ENCODE measurements at places on chromosomes 6 and 20.

DNA sequence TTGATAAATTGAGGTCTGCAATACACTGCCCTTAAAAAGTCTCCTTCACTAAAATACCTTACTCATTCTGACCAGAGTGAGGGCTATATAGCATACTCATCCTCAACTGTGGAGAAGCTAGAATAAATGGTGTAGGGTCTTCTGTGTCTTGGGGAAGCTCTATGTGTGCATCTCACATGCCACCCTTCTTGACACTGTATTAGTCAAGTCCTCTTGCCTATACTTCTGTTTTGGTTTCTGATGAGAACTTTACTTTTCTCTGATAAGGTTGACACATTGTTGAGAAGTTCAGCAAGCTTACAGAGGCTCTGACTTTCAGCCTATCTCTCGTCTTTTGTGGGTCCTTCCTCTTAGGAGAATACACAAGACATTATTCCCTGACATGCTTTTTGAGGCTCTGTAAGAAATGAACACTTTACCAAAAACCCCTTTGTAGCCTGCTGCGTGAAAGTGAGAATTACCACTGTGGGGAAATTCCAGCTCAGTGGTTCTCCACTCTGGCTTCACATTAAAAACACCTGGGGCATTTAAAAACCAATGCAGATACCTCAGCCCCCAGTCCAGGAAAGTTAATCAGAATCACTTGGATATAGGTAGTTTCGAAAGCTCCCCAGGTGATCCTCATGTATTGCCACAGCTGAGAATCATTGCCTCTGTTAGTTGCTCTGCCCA is 372.1 kb upstream of the HS3ST5 start:
- DNase-seq = no peak

DNA sequence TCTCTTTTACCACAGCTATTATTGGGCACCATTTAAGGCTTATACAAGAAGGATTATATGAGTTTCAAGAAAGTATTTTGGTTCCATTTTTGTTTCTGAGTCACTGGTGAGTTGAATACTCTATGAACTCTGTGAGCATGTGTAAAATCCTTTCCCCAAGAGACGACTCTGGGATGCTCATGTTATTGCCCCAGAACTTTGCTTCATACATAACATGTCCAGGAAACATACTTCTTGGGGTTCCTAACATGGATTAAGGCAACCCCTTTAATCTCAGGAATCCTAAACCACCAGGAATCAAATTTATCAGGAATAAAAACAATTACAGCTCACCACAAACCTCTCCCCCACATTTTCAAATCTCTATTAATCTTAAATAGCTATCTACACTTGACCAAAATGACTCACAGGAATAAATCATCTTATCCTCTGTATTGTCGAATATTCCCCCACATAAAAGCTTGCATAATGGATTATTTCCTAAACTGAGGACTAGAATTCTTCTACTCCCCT is 117.5 kb upstream of the COL21A1 start:
- DNase-seq = peak; percentile 67

DNA sequence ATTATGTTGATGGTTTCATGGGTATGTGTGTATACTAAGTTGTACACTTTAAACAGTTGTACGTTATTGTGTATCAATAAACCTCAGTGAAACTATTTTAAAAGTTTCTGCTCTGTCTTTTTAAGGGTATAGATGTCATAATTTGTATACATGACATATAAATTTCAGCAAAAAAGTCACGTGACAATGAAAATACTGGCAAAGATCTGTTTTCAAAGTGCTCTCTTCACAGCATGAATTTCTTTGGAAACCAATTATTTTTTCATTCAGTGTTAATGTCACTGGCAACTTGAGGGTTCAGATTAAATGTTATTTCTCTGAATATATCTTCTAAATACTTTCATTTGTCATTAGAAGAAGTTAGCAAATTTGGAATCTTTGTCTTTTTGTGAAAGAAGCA is 91.7 kb upstream of the C6orf118 start:
- no peak for DNase-seq

GRCh38 chr20:60966031-60966430 is 286.0 kb upstream of the CDH4 start:
- no peak for DNase-seq

DNA sequence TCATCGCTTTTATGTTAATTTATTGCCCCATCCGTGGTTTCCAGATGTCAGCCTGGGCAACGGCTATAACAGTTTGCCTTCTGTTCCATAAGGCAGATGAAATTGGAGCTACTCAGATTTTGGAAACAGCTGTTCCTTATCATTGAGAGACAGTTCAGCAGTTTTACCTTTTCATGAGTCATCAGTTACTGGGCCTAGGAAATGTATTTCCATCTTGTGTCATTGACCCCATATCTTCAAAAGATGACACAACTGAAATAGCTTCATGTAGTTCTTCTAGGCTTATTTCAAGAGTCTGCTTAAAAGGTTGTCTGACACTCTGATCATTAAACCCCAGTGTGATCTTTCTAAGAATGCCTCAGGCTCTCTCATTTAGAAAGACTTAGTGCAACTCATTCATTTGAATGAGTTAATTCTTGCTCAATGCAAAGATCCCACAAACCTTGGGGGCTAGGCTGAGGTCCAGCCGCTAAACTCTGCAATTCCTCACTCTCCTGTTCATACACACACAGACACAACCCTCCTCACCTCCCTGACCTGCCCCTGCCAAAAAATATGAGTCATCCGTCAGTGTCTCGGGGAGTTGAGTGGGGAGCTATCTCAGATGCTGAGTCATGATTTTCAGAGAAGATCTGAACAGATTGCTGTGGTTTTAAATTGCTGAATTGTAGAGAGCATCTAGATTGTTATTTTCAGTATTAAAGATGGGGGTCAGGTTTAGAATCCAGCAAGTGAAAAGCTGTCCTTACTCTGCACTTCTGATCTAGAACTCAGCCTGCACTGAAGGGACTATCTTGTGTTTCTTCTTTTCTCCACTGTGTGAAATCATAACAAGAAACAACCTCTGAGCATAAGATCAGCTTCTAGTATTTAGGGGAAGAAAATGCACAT is 61.8 kb downstream of the RPP40 start:
- peak; percentile 99 for DNase-seq

DNA sequence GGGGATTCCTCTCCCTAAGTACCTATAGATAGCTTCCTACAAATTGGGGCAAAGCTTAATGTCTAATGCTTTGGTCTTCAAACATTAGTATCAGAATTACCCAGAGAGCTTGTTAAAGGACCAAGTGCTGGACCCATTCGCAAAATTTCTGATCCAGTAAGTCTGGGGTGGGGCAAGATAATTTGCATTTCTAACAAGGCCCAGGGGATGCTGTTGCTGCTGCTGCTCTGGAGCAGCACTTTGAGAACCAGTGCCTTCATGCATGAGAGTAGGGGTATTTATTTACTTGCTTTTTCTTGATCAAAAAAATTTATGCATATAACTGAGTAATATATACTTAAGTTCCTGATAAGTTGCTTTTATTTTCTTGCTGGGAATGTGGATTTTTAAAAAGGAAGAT is 24.5 kb upstream of the COL19A1 start:
- DNase-seq = no peak

DNA sequence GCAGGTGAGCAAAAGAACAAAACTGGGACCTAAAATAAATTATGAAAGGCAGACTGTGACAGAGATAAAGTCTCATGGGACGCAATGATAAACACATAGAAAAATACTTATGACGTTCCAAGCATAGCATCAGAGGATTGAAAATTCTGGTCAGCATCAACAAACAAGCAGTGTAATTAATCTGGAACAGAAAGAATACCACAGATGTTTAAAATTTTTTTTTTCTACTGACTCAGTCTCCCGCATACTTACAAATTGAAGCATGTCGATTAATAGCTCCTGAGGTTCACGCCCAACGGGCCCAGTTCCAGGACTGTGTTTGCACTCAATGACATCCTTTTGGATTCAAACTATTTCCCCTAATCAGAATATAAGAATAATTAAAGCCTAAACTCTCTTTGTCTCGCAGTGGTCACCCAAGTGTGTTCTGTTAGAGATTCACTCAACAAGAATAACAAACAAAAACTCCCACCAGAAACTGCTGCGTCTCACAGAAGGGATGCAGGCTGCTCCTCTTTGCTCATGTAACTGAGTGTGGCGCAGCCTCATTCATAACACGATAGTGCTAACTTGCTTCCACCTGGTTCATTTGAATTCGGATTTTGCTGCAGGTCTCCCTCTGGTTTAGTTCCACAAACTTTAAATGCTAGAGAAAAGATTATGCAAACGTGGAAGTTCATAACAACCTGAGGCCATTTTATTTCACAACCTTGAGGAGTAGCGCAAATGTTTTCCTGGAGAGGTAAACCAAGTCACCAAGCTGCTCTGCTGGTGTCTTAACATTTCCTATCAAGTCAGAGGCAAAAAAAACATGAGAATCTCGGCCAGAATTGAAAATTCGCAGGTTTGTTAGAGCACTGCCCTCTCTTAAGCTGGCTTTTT is 69.0 kb upstream of the CITED2 start:
- DNase-seq = peak; percentile 60

DNA sequence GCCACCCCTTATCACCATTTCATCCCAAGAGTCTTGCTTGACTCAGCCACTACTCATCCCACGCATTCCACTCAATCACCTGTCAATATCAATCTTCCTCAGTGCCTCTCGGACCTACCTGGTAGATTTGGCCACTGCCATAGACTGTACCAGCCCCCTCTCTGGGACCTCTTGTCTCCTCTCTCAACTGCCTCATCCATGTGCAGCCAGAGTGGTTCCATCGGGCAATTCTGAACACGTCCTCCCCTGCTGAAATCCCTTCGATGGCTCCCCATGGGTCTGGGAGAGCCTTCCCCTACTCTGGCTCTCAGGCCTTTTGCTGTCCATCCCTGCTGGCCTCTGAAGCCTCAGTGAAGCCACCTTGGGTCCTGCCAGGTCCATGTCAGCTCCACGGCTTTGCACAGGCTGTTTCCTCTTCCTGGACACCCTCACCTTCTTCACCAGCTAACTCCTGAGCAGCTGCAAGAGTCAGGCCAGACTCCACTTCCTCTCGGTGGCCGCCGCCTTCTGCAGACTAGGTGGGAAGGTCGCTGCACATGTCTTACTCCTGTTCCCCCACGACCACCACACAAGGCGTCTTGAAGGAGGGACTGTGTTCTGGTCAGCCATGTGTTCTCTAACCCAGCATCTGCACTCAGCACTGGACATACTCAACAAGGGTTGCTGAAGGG is 120.4 kb downstream of the TOX2 start:
- no peak for DNase-seq

DNA sequence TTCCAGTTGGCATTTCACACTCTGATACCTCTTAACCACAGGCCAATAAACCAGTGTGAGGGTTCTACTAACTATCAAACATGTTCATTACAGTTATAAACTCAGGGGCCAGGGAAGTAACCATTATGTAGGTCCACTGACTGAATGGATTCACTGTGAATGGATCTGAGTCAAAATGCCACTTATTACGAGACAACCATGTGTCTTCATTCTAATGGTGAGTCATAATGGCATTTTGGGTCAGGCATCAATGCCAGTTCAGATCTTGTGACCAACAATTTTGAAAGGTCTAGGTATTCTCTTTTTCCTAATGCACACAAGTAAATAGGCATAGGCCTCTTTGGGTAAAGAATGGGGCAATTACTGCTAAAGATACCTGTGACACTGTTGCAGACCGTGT is 112.2 kb upstream of the HEY2 start:
- no peak for DNase-seq

- DNase-seq = no peak
Observed at GRCh38 chr20:1633535-1633934, 13.7 kb upstream of the SIRPB1 start.

DNA sequence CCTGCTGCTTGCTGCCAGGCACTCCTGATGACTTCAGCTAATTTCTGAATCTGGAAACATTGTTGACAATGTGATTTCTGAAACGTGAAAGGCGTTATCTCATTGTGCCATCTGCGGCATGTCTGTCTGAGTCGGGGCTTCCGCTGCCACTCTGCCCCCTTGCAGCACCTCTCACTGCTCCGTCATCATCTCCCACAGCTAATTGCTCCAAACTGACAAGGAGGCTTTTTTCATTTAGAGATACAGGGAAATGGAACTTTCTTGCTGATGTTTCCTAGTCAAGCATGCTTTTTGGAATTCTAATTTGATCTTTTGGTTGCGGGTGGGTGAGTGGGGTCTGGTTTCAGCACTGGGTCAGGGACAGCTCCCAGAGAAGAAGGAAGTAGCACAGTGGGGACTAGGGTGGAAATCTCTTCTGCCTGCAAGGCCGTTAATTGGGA is 233.5 kb downstream of the DHX35 start:
- no peak for DNase-seq

DNA sequence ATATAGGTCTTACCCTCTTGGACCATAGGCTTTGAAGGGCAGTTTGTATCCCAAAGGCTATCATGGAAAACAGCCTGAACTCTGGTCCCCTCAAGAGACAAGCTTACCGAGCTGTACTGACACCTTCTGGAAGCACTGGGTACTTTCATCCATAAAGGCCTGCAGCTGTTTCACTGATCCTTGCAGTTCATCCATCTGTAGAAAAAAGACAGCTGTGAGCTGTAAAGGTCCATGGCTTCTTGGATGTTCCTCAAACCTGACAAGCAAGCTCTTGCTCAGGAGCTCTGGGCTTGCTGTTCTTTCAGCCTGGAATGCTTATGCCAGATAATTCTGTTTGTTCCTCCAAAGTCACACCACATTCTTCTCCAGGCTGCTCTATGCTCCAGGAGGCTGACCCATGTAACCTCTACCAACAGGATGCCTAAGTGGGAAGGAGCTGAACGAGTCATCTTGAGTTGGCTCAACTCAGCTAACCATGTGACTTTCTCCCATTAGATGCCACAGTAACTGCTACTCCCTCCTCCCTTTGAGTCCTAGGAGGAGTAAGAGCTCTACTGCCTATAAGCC is 8.8 kb upstream of the NDRG3 start:
- DNase-seq = peak; percentile 78

GRCh38 chr6:53487080-53487479 is 57.8 kb downstream of the GCLC start:
- no peak for DNase-seq

- DNase-seq = peak; percentile 69
Observed at GRCh38 chr6:5435449-5435848, 174.1 kb downstream of the FARS2 start.

GRCh38 chr6:34697544-34697836 is 923 bp upstream of the ILRUN start:
- no peak for DNase-seq

GRCh38 chr20:19374216-19374615 is 161.8 kb downstream of the SLC24A3 start:
- DNase-seq = no peak

- peak; percentile 89 for DNase-seq
Observed at GRCh38 chr6:53794720-53795339, at the start of gene LRRC1. Gene LRRC1, plus strand, starts transcription at chr6:53795005. Its CDS starts 252 bp downstream, at chr6:53795257.

DNA sequence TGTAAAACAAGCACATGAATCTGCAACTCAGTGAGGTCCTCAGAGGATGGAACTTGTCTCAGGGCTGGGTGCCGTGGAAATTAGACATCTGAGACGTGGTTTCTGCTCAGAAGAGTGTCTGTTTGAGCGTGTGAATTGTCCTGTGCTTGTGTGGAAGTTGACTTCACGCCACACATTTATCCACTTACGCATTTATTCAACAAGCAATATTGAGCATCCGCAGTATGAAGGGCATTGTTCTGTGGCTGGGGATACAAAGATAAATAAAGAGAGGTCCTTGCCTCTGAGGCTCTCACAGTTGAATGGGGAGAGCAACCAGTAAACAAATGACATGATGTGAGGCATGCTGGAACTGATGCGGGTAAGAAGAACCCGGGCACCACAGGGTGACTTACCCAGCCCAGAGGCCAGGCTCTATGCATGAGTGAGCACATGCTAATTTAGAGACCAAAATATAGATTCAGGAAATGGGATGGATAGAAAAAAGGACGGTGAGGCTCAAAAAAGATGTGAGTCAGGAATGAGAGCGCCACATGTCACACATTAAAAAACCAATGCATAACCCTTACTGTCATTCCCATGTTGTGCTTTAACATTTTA is 60.4 kb downstream of the SOBP start:
- no peak for DNase-seq

- no peak for DNase-seq
Observed at GRCh38 chr6:30712441-30712945, 4.6 kb downstream of the MDC1 start.

Data from EL (cell line).